ENCODE measurements at places on chromosomes 2 and 18. TPM values are rescaled to one million over a fixed set of nuclear protein-coding genes. Genes with fewer than 3 reads are reported as not detected.
A peak's percentile ranks its signal among the peaks of the same experiment; 100 is the strongest.

The DSG3 gene
- total RNA-seq: not detected

GRCh38 chr2:217909156-217909820 is 93.5 kb downstream of the TNS1 start:
- H3K36me3 ChIP-seq: peaks cover 10% of the 10 kb centered on the region
- H3K27me3 ChIP-seq: no peaks in the 10 kb centered on the region
- DNase-seq: no peak
- peak overlapping the region; percentile 97 for H3K27ac ChIP-seq
- no peak overlapping the region for H3K4me3 ChIP-seq

The SCN3A gene
- total RNA-seq: 1.8 TPM

DNA sequence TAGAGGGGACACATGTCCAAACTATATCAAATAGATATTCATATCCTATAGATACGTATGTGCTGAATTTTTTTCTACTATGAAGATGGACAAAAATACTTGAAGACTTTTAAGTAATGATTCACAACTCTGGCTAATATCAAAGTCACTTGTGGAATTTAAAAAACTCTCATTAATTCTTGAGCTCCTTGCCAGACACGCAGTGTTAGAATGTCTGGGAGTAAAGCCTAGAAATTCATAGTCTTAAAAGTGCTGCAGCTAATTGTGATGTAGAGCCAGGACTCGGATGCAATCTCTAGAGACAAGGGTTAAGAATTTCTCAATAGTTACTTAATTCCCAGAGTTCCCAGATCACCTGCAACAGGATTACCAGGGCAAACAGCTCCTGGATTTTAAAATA is 107.4 kb downstream of the ARL6IP6 start:
- DNase-seq: no peak
- no peak overlapping the region for H3K27ac ChIP-seq
- no peaks in the 10 kb centered on the region for H3K27me3 ChIP-seq
- no peaks in the 10 kb centered on the region for H3K36me3 ChIP-seq

The DPYSL5 gene
- total RNA-seq: 0.50 TPM
